CD4-positive, alpha-beta memory T cell (primary cell): ENCODE measurements at places on chromosomes 1 and 21.

- no peak for DNase-seq
Measured at GRCh38 chr1:65606426-65606825, 186.0 kb downstream of the LEPR start.

- DNase-seq: no peak
Measured at GRCh38 chr1:193184776-193185175, 1.6 kb downstream of the B3GALT2 start.

DNA sequence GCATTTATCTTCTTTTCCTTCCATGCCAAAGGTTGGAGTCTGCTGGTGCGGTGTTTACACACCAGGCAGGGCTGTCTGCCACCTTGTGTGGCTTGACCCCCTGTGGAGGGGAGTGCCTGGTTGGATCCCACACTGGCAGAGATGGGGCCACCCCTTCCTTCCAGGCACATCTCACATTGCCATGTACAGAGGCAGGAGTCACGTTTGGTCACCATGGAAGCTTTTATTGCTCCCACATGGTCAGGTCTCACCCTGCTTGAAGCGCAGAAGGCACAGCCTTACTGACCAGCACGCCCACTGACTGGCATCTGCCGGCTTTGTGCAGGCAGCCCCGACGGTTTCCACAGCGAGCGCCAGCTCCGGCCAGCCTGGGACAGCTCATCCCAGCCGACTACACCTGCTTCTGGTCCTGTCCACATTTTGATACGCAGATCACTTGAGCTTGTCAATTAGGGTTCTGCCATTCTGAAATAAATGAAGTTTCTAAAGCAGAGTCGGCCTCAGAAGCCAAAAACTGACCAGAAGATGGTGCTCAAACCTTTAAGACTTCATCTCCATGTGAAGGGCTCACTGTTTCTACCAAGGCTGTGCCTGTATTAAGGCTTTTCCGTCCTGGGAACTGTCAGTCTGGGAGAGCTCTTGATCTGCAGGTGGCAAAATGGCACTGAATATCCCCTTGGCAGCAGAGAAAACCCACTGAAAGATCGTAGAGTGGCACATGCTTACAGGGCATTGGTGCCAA lies 35.6 kb upstream of the EPHA8 start:
- no peak for DNase-seq

GRCh38 chr1:42379794-42380585 lies 602 bp upstream of the RIMKLA start:
- no peak for DNase-seq

- no peak for DNase-seq
Measured at GRCh38 chr1:94309829-94310569, 72.6 kb upstream of the ARHGAP29 start.

DNA sequence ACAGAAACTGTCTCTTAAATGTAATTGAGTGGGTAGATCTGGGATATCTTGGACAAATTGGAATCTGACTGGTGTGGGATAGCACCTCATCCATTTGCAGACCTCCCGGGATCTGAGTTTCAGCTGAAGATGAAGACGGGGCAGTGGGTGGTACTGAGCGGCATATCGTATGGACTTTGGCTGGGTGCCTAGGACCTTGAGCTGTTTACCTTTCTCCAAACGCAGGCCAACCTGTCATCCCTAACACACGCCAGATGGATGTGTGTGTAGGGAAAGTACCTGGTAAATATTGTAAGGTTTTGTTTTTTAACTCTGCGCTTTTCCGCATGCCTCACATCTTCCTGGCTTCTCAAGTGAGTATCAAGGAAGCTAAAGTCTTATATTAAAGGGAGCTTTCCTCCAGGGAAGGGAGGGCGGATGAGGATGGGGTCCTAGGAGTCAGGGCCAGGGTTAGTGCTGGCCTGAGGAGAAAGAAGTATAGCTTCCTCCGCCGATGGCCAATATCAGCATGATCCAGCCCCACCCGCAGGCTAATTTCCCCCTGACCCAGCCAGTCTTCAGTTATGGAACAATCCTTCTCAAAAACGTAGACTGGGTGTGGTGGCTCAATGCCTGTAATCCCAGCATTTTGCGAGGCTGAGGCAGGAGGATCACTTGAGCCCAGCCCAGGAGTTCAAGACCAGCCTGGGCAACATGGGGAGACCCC lies 26.2 kb downstream of the ATP8B2 start:
- no peak for DNase-seq

DNA sequence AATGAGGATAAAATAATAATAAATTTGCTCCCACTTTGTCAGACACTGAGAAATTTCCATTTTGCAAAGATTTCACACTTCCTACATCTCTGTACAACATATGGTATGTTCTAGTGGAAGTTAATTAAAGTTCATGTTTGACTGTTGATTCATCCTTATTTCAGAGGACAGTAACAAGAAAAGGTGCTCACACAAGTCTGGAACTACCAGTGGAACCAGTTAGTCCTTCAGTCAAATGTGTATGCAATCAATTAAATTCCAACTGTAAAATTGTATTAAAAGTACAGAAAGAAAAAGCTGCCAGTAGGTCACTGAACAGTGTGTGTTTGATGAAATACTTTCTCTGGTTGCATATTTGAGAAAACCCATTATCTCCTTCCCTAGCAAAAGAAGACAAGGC lies 496.0 kb upstream of the PKN2 start:
- DNase-seq: no peak

DNA sequence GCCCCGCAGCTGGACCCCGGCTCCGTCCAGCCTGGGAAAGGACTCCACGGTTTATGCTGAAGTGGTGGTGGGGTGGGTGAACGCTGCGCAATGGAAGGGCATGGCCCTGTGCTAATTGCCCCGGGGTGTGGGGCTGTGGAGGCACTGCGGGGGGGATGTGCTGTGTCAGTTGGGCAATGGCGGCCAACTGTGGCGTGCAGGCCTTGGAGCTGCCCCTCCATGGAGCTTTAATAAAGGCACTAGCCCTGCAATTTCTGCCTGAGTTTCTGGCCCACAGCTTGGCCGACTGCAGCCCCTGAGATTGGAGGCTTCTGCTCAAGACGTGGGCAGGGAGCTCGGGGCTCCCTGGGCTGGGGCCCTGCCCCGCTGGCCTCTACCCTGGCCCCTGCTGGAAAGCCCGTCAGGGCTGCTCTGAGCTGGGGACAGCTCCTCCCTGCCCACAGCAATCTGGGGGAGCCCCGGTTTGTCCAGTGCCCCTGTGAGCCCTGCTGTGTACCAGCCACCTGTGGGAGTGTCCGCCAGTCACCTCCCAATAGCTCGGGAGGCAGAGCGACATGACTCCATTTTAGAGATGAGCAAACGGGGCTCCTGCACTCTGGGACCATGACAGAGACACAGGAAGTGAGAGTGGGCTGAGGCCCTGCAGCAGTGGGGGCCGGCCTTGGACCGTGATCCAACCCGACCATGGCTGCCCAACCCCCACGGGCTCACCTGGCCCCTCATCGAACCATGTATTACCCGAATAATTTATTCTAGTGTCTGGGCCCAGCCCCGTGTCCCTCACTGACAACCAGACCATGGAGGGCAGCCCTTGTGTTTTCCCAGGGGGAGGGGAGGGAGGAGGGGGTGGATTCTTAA lies 8.7 kb upstream of the TNFRSF14 start:
- peak; percentile 44 for DNase-seq

DNA sequence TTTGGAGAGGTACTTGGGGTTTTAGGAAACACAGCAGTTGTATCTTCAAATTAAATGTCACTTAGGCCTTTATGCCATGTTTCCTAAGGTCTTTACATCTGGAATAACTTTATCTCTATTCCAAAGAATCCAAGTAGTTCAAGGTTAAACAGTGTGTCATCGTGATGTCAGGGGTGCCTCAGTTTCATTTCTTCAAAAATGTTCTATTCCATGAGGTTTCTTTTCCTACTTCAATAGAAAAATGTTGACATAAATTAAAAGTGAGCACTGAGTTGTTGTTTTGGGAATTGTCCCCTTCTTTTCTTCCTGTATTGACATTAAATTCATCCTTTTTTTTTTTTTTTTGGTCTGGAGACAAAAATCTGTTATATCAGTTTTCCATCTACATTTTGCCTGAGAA lies 160.6 kb upstream of the C21orf91 start:
- DNase-seq: no peak

DNA sequence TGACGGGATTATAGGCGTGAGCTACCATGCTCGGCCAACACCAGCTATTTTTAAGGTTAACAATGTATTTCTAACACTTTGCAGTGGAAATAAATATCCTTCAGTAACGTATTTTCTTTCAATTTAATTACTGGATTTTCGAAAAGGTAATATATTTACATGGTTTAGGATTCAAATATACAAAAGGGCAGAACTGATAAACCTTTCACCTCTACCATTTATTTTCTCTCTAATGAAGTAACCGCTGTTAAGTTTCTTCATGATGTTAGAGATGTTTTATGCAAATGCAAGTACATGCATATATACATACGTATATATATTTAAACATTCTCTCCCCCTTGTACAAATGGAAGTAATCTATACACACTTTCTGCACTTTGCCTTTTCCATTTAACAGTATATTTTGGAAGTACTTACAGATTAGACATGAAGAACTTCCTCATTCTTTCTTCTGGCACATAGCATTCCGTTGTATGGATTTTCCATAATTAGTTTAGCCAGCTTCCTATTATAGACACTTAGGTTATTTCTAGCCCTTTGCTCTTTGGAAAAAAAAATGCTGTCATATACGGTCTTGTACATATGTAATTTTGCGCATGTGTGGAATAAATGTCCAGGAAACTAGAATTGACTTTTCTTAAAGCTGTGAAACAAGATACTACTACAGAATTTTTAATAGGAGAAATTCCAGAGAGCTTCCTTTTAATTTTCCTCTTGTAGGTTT lies 14.9 kb upstream of the HJV start:
- DNase-seq: no peak

GRCh38 chr1:214957330-214958137 lies 125.0 kb upstream of the KCNK2 start:
- DNase-seq: no peak

- DNase-seq: no peak
Measured at GRCh38 chr21:28308516-28308915, 684.2 kb downstream of the LTN1 start.

DNA sequence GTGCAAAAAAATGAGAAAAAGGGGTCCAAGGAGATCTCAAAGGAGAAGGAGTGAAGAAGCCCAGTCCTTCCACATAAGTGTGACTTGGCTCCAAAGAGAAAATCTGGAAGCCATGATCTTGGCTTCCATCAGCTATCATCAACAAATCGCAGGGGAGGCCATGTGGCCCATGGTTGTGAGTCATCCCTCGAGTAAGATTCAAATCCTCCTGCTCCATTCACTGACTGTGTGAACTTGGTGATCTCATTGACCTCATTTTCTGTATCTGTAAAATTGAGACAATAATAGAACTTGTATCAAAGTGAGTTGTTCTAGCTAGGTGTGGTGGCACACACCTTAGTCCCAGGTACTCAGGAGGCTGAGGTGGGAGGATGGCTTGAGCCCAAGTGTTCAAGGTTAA lies 79.1 kb upstream of the OLIG2 start:
- no peak for DNase-seq

DNA sequence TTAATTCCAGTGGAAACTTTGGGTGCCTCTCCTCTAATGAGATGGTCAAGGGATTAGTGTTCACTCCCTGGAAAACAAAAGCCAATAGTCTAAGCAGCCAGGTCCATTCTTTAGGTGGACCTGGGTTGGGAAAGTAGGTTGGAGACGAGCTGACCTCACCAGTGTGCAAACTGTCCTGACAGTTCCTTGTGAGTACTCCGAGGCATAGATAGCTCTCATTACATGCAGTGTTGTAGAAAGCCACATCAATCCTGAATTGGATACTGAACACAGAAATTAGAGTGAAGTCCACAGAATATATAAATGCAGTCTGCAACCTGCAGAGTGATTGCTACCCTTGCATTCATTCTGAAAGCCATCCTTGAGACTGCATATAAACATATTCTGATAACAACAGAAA lies 675.1 kb upstream of the CXADR start:
- DNase-seq: no peak

- DNase-seq: no peak
Measured at GRCh38 chr1:114758256-114758832, 560 bp upstream of the CSDE1 start.

DNA sequence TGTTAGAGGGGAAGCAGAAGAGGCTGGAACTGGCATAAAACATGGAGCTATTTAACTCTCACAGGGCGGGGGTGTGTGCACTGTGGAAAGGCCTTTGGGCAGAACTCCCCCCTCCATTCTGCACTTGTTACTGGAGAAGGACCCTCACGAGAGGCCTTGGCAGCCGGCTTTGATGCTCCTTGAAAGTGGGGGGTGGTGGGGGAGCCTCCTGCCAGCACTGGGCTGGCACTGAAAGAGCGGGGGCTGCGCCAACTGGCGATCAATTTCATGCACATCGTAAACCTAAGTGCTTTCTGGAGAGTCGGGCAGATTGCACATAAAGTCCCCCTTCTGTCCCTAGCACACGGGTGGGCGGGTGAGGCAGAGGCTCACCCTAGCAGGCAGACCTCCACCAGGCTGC lies 28.9 kb downstream of the FOXO6 start:
- no peak for DNase-seq

GRCh38 chr21:14245711-14246110 lies 29.8 kb downstream of the RBM11 start:
- no peak for DNase-seq

DNA sequence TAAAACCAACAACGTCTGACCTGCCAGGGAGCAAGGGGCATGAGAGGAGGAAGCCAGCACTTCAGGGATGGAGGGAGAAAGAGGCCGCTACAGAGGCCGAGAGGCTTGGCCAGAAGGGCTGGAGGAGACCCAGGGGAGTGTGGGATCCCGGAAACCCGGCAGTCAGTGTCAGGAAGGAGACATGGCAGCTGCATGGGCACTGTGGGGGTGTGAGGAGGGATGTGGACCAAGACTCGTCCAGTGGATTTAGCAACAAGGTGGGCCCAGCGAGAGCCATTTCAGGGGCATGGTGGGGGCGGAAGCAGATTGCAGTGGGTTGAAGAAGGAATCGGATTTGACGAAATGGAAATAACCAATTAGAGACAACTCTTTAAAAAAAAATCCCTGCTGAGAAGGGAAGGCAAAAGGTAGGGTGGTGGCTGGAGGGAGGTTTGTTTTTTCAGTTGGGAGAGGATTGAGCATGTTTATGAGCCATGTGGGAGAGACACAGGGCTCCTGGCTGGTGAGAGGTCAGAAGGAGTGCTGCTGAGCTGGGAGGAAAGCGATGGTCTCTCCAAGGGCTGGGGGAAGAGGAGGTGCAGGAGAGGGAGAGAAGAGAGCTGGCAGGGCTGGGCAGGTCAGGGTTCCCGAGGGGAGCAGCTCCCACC lies 4.4 kb downstream of the B4GALT2 start:
- DNase-seq: no peak

GRCh38 chr1:201226178-201226514 lies 35.5 kb downstream of the IGFN1 start:
- no peak for DNase-seq

DNA sequence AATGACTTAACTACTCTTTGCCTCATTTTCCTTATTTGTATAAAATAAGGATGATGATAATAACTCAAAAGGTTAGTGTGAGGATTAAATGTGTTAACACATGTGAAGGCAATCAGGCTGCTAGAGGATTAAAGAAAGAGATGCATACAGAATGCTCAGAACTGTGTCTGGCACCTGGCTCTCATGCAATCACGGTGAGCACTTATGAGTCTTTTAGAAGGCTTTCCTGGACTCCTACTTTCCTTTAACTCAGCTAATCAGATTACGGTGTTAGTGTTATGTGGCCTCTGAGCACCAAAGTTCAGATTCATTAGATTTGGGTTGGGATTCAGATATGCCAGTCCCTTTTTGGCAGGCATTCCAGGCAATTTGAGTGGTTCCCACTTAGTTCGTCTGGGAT lies 311.6 kb upstream of the USP24 start:
- no peak for DNase-seq

GRCh38 chr1:75690547-75690946 lies 34.0 kb upstream of the ACADM start:
- no peak for DNase-seq

GRCh38 chr21:17441370-17441769 lies 71.5 kb upstream of the CXADR start:
- DNase-seq: no peak

- DNase-seq: no peak
Measured at GRCh38 chr1:218537122-218537913, 192.2 kb downstream of the TGFB2 start.
